NCI-H1436 (cell line): ENCODE measurements at places on chromosomes 16 and 17.

DNA sequence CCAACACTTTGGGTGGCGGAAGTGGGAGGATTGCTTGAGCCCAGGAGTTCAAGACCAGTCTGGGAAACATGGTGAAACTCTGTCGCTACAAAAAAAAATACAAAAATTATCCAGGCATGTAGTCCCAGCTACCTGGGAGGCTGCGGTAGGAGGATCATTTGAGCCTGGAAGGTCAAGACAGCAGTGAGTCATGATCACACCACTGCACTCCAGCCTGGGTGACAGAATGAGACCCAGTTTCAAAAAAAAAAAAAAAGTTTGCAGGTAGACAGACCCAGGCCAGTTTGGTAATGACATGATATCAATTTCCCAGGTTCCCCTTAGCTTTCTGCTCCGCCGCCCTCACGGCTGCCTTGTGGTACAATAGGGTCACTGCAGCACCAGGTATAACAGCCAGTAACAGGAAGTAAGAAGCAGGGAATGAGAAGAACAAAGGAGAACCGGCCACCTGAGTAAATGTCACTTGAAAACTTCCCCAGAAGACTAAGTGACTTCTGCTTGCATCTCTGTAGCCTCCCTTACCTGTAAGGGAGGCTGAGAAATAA, 201.2 kb upstream of the HSBP1 start:
- no peak for DNase-seq

DNA sequence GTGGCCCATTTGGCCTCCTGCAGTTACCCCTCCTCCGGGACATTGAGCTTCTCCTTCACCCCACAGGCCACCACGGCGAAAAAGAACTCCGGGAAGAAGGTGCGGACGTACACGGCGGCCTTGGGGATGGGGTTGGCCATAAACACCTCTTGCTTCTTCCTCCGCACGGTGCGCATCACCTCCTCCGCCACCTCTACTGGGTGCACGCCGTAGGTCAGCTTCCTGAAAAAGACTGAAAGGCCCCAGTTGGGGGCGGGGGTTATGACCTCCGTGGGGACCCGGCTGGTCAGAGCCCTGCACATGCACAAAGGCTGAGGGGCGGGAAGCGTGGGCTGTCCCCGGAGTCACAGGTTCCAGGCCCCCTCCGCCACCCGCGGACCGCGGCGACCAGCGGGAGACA, 19.9 kb downstream of the DHRS7C start:
- DNase-seq, result no peak

- no peak for DNase-seq
Measured at GRCh38 chr17:8005357-8005756, 2.9 kb downstream of the GUCY2D start.

DNA sequence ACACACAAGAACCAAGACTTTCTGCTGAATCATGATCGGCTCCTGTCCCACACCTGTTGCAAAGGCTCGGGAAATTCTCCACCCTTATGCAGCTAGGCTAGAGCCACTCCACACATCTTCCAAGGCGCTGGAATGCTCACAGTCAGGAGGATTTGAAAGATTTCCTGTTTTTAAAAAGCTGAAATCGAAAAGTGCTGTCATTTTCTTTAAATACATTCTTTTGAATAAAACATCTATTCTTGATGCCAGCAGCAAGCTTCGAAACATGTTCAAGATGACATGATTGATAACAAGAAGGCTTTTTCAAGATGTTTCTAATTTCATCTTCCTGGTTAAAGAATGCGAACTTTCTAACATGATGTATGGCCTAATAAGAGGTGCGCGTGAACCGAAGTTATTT, 219.7 kb upstream of the CDH5 start:
- DNase-seq, result no peak

DNA sequence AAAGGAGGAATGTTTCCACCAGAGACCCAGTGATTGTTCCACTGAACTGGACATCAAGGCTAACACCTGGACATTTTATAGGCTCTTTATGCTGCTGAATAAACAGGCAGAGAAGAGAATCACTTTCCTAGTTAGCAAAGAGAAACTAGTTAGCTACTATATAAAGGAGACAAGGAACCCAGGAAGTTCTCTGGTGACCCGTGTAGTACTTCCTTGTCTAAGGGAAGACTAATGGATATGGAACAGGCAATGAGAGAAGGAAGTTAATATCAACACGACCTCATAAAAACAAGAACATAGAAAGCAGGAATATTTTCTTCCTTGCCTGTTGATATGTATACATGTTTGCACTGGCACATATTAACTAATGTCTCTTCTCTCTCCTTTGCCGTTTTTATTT, 30.8 kb upstream of the RPL38 start:
- DNase-seq, result no peak

DNA sequence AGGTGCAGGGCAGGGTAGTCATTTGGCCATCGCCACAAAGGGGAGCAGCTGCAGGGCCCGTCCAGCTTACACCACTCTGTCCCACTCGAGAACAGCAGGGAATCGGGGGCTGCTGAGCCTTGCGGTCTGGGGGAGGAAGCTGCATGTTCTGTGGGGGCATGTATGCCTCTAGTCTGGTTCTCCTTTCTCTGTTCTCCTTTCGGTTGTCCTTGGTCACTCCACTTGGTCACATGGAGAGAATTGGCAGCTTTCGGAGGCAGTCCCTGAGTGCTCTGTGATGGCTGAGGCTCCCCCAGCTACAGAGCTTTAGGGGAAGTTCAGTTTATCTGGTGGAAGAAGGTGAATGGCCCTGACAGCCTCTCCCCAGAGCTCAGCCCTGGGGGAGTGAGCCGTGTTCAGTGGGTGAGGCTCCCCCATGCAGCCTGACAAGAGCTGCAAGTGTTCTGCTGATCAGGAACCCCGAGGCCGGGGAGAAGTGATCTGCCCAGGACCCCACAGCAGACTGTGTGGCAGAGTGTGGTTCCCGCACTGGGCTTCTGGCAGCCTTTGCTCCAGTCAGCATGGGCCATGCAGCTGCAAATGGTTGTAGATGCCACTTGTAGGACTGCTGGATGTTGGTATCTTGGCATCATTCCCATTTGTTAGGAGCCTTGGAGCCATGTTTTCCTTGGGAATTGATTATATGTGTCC, 22.3 kb upstream of the SMPD3 start:
- DNase-seq, result no peak

DNA sequence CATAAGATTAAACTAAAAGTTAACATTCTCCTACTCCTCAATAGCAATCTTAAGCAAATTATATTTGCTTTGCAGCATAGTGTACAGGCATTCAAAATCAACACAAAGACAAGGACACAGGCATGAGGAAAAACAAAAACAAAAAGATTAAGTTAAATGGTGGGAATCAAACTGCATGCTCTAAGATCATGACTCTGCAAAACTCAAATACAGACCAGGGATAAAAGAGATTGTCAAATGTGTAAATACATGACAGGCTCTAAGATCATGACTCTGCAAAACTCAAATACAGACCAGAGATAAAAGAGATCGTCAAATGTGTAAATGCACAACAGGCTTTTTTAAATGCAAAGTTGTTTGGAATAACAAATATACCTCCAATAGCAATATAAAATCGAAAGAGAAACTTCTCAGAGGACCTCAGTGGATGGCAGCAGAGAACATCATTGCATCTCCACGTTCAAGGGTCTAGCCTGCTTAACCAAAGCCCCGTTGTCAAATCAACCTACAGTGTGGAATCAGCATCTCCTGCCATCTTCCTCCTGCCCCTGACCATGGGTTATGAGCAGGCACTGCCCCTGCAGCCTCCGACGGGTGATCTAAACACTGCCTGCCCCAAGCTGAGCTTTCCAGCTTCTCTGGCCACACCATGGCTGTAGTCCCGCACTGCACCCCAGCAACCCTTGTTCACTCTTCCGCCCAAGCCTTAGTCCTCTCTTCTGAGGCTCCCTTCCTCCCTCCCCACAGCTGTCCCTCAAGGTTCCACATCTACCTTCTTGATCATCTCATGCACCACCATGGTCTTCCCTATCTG, 446.1 kb downstream of the SOX9 start:
- DNase-seq, result no peak

GRCh38 chr16:58222532-58223316, 24.8 kb upstream of the CSNK2A2 start:
- DNase-seq, result no peak
